ENCODE measurements at places on chromosomes 5 and 9.

GRCh38 chr5:66828548-66829357, 232.6 kb downstream of the MAST4 start:
- peak; percentile 46 for DNase-seq

DNA sequence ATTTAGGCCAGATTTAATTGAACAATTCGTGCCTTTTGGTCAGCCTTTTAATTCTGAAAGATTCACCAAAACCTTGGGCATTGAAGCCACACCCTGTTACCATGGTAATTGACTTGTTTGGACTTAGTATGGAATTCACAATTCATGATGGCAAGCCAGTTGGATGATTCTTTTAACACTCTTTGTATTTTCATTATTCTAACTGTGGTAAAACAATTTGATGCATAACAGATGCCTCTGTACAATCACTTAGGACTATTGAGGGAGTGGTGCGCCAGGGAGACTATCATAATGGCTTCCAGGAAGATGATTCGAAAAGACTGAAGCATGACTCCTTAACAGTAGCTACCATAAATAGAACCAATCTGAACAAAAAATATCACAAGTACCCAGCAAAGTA, 381.1 kb upstream of the ADAMTS16 start:
- no peak for DNase-seq

- no peak for DNase-seq
Observed at GRCh38 chr5:143016777-143017516, 246.8 kb downstream of the ARHGAP26 start.

GRCh38 chr5:101658433-101658832, 637.7 kb downstream of the SLCO4C1 start:
- no peak for DNase-seq

DNA sequence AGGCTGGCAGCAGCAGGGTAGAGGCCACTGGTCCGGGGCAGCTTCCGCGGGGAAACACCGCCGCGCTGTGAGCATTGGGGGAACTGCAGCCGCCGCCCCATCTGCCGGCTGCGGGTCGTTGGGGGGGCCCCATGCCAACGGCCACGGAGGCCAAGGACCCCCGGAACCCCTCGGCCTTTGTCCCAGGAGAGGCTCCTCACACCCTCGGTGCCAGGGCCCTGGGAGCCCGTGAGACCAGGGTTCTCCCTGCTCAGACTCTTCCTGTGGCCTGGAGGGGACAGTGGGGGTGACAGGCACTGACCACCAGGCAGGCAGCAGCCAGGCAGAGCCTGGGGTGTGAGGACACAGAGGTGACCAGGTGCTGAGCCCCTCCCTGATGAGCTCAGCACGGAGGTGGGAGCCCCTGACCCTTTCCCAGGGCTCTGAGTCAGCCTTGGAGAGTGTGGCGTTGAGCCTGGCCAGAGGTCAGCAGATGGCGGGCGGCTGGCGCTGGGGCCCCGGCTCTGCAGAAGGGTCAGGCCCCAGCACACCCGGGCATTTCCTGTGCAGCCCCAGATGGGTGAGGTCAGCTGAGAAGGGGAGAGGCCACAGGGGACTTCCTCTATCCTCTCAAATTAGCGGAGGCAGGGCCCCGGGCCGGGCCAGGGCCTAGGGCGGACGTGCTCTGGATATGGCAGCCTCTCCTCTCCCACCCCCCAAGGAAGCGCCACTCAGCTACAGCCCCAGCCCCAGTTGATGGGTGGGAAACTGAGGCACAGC, 17.9 kb upstream of the EGFL7 start:
- DNase-seq = no peak

DNA sequence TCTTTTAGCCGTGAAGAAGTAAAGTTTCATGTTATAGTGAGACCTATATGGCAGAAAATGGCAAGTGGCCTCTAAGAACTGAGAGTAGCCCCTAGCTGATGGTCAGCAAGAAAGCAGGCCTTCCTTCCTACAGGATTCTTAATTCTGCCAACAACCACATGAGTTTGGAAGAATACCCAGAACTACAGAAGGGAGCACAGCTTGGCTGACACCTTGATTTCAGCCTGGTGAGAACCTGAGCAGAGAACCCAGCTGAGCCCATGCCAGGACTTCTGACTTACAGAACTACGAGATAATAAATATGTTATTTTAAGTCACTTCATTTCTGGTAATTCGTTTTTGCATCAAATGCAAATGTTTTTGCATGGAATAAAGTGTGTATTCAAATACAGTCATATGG, 5.9 kb upstream of the FBXL17 start:
- no peak for DNase-seq

GRCh38 chr9:12718482-12719026, 25.4 kb downstream of the TYRP1 start:
- DNase-seq = no peak

- DNase-seq = no peak
Observed at GRCh38 chr9:106487266-106487665, 375.7 kb upstream of the ZNF462 start.

GRCh38 chr5:132639706-132640130, 18.3 kb upstream of the IL13 start:
- DNase-seq = no peak

DNA sequence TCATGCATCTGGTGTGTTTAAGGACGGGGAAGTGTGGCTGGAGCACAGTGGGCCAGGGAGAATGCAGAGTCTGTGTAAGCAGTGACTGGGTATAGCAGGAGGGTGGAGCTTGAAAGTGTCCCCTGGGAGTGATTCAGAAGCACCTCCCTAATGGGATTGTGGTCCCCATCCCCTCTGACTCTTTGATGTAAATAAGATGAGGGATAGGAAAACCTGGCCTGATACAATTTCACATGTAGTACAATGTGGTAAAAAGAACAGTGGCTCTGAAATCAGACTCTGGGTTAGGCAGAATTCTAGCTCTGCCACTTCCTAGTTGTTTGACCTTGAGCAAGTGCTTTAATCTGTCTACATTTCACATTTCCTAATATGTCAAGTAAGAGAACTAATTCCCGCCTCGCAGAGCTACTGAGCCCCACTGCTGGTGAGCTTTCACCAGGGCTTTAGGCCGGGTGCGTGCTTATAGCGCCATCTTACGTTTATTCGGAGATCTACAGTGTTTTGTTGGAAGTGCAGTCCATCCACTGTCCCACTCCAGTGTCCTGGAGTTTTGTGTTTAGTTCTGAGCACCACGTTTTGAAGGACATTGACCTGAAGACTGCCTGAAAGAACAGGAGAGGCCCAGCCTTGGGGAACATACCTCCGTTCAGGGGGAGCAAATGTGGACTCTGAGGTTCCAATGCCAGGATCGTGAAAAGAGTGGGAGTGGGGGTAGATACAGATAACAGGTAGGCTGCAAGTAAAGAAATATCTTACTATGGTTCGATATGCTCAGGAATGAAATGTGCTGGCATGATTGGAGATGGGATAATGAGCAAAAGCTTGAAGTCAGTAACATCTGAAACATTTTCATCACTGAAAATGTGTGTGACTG, 51.2 kb upstream of the TESK1 start:
- no peak for DNase-seq

DNA sequence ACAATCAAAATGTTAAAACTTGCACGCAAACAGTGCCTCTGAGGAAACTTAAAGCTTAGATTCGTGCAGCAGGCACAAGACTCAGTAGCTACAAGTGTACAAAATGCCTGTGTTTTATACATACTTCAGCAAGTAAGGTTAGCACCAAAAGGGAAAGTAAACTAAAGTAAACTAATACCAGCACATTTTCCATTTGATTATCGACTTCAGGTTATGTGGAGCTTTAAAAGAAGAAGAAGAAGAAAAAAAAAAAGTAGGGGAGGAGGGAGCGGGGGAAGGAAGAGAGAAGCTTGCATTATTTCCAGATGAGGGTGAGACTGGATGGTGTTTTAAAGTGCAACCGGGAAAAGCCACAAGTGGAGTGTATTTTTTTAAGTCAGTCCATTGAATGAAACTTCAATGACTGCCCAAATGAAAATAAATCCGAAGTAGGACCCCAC, 596 bp upstream of the ADAMTS6 start:
- DNase-seq = no peak

DNA sequence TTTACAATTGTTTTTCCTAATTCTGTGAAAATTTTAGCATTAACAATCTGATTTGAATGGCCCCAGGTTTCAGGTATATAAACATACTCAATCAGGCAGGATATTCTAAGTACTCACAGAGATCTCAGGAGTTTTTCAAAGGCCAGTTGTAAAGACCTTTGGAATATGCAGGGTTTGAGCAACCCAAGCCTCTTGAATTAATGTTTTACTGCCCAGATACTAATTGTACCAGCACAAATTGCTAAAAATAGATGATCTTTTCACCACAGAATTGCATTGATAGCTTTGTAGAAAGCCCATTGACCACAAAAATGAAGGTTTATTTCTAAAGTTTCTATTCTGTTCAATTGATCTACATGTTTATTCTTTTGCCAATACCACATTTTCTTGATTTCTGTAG, 186.5 kb downstream of the OSTF1 start:
- DNase-seq = no peak

DNA sequence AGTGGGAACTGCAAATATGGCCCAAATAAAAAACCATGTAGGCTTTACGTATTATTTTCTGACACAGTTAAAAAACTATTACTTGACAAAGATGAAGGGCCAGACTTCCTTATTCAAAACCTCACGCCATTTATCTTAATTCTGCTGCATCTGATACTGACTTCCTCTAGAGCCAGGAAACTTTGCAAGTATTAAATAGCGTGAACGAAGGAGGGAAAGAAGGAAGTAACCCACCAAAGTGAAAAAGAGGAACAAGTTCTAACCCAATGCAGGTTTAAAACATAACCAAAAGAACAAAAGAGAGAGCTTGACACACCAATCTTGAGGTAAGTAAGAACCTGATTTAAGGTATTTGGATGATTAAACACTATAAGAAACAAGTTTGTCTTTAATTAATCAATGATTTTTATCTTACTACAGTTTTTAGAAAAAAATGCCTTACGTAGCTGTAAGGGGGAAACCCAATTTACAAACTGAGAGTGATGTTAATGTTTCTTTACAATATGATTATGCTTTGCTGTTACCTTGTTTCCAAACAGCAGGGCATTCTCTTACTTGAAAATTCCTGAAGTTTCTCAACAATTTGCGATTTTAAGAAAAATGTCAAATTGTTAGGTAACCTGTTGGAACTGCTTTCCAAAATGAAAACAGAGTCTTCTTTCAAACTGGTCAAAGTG, at the start of gene GAPT:
Gene GAPT, plus strand, starts transcription at position 220 of the 677 bp plus-strand sequence. CDS start 3,102 bp downstream, outside the sequence.
- DNase-seq = no peak
